ENCODE measurements at places on chromosomes 1 and 21. TPM values are rescaled to one million over a fixed set of nuclear protein-coding genes. Genes with fewer than 3 reads are reported as not detected.

Gene GJC2
- total RNA-seq, result 0.55 TPM

Gene NIPAL3
- 12.6 TPM for total RNA-seq

Gene WDTC1
- total RNA-seq, result 17.5 TPM

Gene TUFT1
- total RNA-seq, result 10.4 TPM

Gene TRPM2
- total RNA-seq, result 0.28 TPM

Gene RABIF
- total RNA-seq, result 6.5 TPM

Gene PTCH2
- total RNA-seq, result 1.2 TPM

Gene S100A8
- not detected for total RNA-seq

Gene CTSS
- total RNA-seq, result not detected

Gene S100A14
- 1.4 TPM for total RNA-seq

Gene SLAMF1
- not detected for total RNA-seq

Gene NR5A2
- total RNA-seq, result 11.7 TPM

Gene SEC22B
- 10.7 TPM for total RNA-seq

Gene AMY2B
- 2.1 TPM for total RNA-seq

Gene ASTN1
- 4.1 TPM for total RNA-seq

Gene CFHR4
- total RNA-seq, result not detected

Gene HUNK
- 16.7 TPM for total RNA-seq

Gene ZNF683
- not detected for total RNA-seq

Gene PADI2
- total RNA-seq, result 5.8 TPM

Gene MRPL9
- total RNA-seq, result 113 TPM

Gene IL20
- not detected for total RNA-seq

Gene SH2D2A
- 3.3 TPM for total RNA-seq

Gene CTSE
- total RNA-seq, result not detected

Gene RGS16
- total RNA-seq, result 9.8 TPM

Gene PTGFR
- not detected for total RNA-seq

Gene MX1
- total RNA-seq, result 3.1 TPM

Gene UBE4B
- total RNA-seq, result 91.0 TPM

Gene PCBP3
- 6.3 TPM for total RNA-seq

Gene MPC2
- 40.9 TPM for total RNA-seq

Gene SASS6
- total RNA-seq, result 13.1 TPM

Gene PYHIN1
- total RNA-seq, result not detected

Gene FAM177B
- not detected for total RNA-seq

Gene ADAMTSL4
- total RNA-seq, result 5.4 TPM

Gene MAN1C1
- 7.8 TPM for total RNA-seq

Gene FCRL4
- total RNA-seq, result not detected

Gene FCRL1
- total RNA-seq, result not detected

Gene ADGRB2
- total RNA-seq, result 26.2 TPM

Gene PIK3R3
- total RNA-seq, result 13.6 TPM

Gene HSD11B1
- total RNA-seq, result not detected

Gene SPOCD1
- total RNA-seq, result 1.8 TPM

Gene PALMD
- total RNA-seq, result not detected

Gene F3
- total RNA-seq, result 8.6 TPM

Gene RUNX3
- 0.82 TPM for total RNA-seq

Gene COL8A2
- total RNA-seq, result 2.4 TPM

Gene PHACTR4
- 57.8 TPM for total RNA-seq

Gene FCRL5
- 1.0 TPM for total RNA-seq

Gene SYCP1
- 0.44 TPM for total RNA-seq

Gene NPHS2
- not detected for total RNA-seq
